ENCODE measurements at places on chromosomes 2 and 18.

- no peak for DNase-seq
Measured at GRCh38 chr2:218839430-218839829, 7.8 kb upstream of the PRKAG3 start.

DNA sequence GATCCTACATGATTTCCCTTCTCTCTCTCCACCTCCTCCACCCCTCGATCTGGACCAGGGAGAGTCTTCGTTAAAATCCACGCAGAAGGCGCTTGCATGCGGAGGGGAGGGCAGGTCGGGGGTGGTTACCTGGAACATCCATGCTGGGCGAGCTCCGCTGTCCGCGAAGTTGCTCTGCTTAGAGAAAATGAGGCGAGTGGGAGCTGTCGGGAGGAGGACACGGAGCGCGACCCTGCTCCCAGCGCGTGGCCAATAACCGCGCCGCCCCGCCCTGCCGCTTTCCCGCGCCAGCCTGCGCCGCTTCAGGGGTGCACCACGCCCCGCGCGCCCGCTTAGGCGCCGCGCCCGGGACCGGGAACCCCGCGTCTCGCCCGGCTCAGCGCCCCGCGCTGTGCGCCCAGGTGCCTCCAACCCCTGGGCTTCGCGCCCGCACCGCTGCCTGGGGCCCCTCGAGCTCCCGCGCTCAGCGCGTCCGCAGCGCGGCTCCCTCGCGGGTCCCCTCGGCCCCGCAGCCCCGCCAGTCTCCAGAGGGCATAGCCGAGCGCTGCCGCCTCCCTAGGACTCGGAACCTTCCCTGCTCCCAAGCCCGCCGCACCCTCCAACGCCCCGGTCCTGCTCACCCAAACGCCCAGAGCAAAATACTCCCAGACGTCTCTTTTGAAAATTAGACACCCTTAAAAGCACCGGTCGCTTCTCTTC lies 636 bp downstream of the CBLN2 start:
- DNase-seq = no peak

GRCh38 chr2:96188821-96189526 lies 19.7 kb downstream of the STARD7 start:
- DNase-seq = no peak

- peak; percentile 29 for DNase-seq
Measured at GRCh38 chr2:237662671-237663093, 35.3 kb downstream of the LRRFIP1 start.

GRCh38 chr2:179332903-179333302 lies 68.3 kb upstream of the SESTD1 start:
- DNase-seq = no peak

GRCh38 chr2:99467390-99467789 lies 22.4 kb downstream of the REV1 start:
- DNase-seq = no peak

DNA sequence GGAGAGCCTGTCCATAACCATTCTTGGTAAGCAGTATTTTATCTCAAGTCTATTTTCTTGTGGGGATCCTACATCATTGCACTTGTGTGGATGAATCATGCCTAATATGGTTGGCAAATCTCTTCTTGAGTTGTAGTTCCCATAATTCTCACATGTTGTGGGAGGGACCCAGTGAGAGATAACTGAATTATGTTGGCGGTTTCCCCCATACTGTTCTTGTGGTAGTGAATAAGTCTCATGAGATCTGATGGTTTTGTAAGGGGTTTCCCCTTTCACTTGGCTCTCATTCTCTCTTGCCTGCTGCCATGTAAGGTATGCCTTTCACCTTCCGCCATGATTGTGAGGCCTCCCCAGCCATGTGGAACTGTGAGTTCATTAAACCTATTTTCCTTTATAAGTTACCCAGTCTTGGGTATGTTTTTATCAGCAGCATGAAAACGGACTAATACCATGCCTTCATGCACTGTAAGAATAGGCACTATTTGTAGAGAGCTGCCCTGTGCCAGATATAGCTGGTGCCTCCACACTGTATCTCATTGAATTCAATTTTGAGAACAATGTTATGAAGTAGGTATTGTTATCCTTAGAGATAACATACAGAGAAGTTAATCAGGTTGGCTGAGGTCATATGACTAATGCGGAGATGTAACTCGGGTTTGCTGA lies 148.3 kb downstream of the PLCL1 start:
- peak; percentile 17 for DNase-seq

GRCh38 chr2:97695744-97696143 lies 17.6 kb upstream of the ZAP70 start:
- no peak for DNase-seq

GRCh38 chr2:150267651-150268415 lies 219.6 kb downstream of the RND3 start:
- no peak for DNase-seq

GRCh38 chr2:176692533-176692932 lies 423.3 kb downstream of the MTX2 start:
- no peak for DNase-seq

DNA sequence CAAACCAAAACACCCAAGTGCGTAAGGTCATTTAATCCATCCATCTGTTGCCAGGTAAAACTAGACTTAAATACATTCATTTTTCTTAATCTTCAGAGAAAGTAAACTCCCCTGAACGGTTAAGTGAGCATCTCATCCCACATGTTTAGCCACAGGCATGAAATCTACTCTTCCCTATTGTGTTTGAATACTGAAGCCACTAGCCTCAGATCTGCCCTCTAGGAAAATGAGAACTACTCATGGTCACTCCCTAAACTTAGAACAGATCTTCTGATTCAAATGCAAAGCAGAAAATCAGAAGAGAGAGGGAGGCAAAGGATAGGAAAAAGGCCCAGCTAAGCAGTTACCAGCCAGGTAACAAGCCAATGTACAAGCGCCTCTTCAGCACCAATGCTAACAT lies 7.1 kb downstream of the TMEM247 start:
- no peak for DNase-seq

GRCh38 chr18:44731530-44732237 lies 51.0 kb downstream of the SETBP1 start:
- DNase-seq = no peak

GRCh38 chr2:129233166-129233565 lies 746.3 kb upstream of the RAB6C start:
- no peak for DNase-seq

- DNase-seq = no peak
Measured at GRCh38 chr2:16625759-16626158, 39.9 kb downstream of the CYRIA start.

DNA sequence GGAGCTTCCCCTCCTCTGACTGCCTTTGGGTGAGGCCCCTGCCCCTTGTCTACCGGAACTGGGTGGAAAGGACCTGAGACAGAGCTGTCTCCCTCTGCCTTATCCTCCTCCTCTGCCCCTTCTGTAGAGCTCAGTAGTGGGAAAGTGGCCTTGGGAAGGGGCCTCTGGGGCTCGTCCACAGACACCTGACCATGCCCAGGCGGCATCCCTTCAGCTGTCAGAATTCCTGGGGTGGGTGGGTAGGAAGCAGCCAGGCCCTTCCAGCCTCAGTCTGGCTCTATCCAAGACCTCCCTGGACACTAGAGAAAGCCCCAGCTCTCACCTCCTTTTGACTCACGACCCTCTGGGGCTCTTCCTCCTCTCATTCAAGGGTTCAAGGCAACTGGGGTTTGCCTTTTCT lies 35.6 kb downstream of the B3GNT2 start:
- DNase-seq = no peak

DNA sequence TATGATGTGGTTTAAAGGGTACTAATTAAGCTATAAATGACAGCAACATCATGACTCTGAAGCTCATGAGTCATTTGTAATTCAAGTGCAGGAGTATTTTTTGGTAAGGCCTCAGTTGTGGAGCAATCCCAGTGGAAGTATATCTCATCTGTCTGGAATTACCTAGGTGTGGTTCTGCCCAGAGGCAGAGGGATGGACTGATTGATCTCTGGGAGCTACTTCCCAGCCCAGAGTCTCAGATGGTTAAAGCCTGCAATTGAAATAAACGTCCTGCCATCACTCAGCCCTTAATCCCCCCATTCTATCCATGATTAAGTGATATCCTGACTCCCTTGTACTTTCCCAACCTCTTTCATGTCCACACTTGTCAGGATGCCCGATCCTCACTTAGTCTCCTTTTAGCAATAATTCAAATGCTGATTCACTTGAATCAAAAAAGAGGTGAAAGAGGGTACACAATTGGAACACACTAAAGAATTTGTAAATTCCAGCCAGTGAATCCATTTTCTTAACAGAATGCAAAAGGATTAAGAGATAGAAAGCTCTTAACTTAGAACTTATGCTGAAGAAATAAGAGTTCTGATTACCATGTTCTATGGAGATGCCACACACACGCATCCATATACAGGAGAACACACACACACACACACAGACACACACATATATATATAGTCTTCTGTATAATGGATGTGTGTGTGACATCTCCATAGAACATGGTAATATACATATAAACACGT lies 664.4 kb downstream of the NYAP2 start:
- no peak for DNase-seq

- DNase-seq = no peak
Measured at GRCh38 chr18:58426611-58427010, 202.3 kb downstream of the ALPK2 start.

GRCh38 chr2:85034158-85034557 lies 63.2 kb downstream of the KCMF1 start:
- no peak for DNase-seq

DNA sequence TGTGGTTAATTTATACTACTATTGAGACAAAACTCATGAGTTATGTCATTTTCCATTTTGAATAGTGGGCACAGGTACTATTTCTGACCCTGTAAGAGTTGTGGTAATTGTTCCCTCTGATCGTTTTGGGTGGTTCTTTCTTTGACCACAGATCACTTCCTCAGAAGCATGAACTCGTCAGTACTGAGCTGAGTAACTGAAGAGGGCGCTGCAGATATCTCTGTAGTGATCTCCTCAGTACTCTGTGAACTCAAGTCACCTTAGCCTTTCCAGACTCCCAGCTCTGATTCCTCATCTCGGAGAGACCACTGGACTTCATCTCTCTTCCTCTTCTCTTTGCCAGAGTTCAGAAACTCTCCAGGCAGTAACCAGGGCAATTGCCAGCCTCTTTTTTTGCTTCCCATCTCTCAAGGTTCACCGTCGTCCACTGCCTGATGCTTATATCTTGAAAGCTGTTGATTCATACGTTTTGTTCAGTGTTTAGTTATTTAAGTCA lies 9.4 kb upstream of the IL1RL1 start:
- peak; percentile 19 for DNase-seq

GRCh38 chr2:88563129-88563528 lies 64.1 kb downstream of the EIF2AK3 start:
- DNase-seq = no peak

- DNase-seq = no peak
Measured at GRCh38 chr2:23268467-23269263, 116.3 kb upstream of the KLHL29 start.

DNA sequence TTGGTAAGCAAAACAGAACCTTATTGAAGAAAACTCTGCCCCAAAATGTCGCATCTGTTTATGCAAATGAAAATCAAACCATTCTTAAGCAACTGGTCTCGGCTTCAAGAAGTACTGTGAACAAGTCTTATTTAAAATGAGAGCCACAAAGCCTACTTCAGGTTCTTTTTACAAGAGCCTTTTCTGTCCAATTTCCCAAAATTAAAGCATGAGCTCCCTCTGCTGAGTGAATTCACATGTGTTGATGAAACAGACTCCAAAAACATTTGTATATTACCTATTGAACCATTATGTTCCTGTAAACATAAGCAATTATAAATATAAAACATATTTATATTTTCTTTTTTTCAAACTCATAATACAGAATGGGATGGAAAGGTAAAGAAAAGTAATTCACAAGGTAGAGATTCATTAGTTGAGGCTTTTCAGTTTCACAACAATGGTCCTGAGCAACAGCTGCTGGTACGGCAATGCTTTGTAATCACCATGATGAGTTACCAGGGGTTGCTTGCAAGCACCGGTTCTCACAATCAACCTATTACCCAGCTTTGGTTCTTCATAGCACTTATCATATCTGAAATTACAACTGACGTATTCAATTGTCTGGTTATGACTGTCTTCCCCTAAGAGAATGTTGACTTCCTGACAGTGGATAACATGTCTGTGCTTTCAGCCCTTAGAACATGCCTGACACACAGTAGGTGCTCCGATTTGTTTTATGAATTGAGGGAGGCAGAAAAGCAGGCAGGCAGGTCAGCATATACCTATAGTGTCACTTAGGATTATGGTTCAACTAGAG lies 108.4 kb upstream of the BZW1 start:
- no peak for DNase-seq

DNA sequence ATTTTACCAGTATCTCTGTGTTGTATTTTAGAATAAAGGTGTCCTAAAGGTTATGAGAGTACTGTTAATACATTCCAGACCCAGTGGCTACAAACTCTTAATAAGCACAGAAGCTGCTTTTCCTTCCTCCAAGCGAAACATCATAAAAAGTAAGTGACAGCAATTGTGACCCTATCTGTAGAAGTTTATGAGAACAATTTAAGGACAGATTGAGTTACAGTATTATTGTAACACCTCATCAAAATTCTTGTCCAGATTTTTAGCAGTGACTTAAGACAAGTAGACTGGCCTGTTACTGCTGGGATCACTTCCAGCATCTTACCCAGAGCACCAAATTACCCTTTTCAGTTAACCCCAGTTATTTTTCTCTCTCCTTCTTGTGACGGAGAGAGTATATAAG lies 154.6 kb downstream of the ERBB4 start:
- DNase-seq = no peak

GRCh38 chr2:72130659-72131360 lies 16.9 kb downstream of the CYP26B1 start:
- DNase-seq = no peak
